ENCODE measurements at places on chromosomes 6 and 20.
A peak's percentile ranks its signal among the peaks of the same experiment; 100 is the strongest.

GRCh38 chr20:23152308-23152892 is 66.3 kb upstream of the CD93 start:
- DNase-seq, result no peak

- no peak for DNase-seq
Observed at GRCh38 chr6:13814938-13815575, 700 bp upstream of the MCUR1 start.

GRCh38 chr6:124927806-124928205 is 34.4 kb upstream of the RNF217 start:
- no peak for DNase-seq

- DNase-seq, result no peak
Observed at GRCh38 chr20:24662322-24662721, 192.9 kb downstream of the SYNDIG1 start.

DNA sequence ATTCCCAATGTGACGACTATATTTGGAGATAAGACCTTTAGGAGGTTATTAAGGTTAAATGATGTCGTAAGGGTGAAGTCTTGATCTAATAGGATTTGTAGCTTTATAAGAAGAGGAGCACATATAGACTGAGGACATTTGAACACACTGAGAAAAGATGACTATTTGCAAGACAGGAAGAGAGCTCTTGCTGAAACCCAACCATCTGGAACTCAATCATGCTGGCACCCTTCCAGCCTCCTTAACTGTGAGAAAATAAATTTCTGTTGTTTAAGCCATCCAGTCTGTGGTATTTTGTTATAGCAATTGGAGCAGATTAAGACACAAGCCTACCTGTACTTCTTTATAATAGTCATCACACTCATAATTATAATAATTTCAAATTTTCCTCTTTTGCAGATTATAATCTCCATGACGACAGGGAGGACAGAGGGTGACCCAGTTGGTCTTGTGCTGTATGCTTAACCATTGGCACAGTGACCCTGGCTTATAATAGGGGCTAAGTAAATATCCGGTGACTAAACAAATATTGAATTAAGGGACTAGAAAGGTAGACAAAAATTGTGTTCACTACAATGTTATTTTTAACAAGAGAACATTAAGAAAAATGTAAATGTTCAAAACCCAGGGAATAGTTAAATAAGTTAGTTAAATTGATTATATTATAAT is 206.4 kb upstream of the HDDC2 start:
- DNase-seq, result no peak

GRCh38 chr6:27592481-27593199 is 119.7 kb upstream of the ZNF184 start:
- no peak for DNase-seq

DNA sequence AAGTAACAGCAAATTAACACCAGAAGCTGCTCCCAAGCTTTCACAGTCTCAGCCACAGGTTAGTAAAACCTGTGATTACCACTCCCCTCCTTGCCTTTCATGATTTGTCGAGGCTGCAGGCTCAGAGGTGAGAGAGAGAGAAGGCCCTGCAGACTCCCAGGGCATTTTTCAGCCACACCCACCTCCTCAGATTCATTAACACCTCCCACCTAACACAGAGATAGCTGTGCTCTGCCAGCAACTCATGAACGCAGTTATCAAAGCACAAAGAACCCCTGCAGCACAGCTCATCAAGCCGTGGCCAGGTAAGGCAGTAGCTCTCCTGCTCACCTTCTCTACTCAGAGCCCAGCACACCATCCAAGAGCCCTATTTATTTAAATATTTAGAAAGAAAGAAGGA is 27.1 kb downstream of the F13A1 start:
- no peak for DNase-seq

DNA sequence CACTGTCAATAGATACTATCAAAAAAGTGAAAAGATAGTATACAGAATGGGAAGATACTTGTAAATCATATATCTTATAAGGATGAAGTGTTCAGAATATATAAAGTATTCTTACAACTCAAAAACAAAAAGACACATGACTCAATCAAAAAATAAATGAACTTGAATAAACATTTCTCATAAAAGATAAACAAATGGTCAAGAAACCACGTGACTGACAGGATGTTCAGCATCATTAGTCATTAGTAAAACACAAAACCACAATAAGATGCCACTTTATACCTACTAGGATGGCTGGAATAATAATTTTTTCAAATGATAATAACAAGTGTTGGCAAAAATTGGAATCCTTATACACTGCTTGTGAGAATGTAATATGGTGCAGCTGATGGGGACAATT is 729.1 kb upstream of the HS3ST5 start:
- DNase-seq, result no peak

- no peak for DNase-seq
Observed at GRCh38 chr6:19838442-19839236, 1.5 kb downstream of the ID4 start.

GRCh38 chr6:106530502-106530901 is 98.8 kb downstream of the RTN4IP1 start:
- no peak for DNase-seq

DNA sequence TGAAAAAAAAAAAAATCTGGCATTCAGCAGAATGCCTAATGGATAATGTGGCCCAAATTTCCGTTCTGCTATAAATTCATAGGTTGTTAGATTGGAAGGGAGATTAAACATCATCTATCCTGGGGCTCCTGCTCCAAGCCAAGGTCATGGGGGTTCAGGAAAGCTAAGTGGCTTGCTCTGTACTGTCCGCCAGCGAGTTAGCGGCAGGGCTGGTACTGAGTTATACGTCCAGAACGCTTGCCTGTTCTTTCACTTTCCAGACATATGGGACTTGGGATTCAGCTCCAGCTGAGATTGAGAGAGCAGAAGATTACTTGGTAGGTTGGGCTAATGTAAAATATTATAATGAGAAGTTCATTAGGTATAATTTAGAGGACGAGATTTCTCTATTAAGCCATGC is 858 bp downstream of the RWDD1 start:
- DNase-seq, result no peak

DNA sequence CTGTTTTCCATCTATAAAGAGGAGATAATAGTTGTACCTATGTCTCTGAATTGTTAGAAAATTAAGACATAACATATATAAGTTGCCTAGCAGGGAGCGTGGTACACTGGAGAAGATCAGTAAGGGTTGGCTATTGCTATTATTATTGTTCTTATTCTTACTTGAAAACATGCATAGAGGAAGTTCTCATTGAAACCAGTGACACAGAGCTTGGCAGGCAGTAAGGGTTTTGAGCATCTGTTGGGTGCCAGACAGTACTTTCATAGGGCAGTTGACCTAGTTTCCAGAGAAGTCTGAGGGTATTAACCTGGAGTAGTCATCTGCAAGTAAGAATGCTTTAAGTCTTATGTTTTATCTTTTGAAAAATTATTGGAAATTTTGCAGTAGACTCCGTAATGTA is 13.3 kb upstream of the SGK1 start:
- DNase-seq, result no peak

- no peak for DNase-seq
Observed at GRCh38 chr6:15405129-15406068, 159.5 kb downstream of the JARID2 start.

- no peak for DNase-seq
Observed at GRCh38 chr20:21504323-21504722, 9.5 kb downstream of the NKX2-2 start.

DNA sequence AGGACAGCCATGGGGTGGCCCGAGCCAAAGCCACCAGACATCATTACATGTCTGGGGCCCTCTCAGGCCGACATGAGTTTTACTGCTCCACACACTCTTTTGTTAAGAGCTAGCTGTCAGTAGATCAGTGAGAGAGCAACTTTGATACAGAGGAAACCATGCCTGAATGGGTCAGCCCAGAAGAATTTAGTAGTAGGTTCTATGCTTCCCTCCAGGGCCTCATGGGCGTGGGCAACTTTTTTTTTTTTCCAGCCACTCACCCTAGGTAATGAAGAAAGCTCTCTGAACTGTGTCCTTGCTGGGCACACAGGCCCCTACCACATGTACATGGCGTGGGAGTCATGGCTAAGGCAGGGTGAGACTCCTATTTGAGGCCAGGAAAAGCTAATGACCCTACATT is 38.8 kb downstream of the HLA-F start:
- DNase-seq, result no peak

- no peak for DNase-seq
Observed at GRCh38 chr6:169530752-169531123, 171.1 kb downstream of the WDR27 start.

DNA sequence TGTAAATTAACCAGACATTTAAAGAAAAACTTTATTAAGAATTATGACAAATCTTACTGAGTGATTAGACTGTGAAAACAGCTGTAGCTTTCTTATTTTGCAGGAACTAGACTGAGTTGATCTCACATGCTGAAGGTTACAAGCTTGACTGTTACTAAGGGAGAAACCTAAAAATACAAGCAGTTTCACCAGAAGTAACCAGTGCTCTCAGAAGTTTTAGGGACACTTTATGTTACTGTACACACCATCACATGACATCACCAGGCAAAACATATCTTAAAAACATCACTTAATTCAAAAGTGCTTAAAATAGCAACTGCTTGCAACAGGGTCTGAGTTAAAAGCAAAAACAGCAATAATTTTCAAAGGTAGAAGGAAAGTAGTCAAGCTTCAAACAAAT is 5.4 kb downstream of the FBXO30 start:
- DNase-seq, result no peak

DNA sequence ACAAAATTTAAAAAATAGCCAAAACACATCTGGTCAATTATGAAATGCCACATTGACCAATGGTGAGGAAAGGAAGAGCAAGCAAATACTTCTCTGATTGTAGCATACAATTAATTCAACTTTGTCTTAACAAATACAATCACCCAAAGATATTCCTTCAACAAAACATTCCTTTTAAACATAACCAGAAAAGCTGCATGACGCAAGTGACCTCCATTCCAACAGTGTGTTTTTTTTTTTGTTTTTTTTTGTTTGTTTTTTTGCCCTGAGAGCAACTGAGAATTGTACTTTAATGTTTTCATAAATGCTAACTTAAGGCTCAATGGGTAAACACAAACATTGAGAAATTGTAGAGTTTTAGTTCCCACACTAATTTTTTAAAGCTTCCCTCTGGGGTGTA is 184.4 kb downstream of the PTPRK start:
- DNase-seq, result no peak

- DNase-seq, result no peak
Observed at GRCh38 chr6:6405997-6406714, 85.7 kb upstream of the F13A1 start.

GRCh38 chr20:21920211-21920610 is 214.7 kb downstream of the PAX1 start:
- DNase-seq, result no peak

GRCh38 chr6:13011612-13012146 is 295.1 kb downstream of the PHACTR1 start:
- DNase-seq, result no peak

- DNase-seq, result peak; percentile 24
Observed at GRCh38 chr20:23048283-23049200, 930 bp downstream of the THBD start.

DNA sequence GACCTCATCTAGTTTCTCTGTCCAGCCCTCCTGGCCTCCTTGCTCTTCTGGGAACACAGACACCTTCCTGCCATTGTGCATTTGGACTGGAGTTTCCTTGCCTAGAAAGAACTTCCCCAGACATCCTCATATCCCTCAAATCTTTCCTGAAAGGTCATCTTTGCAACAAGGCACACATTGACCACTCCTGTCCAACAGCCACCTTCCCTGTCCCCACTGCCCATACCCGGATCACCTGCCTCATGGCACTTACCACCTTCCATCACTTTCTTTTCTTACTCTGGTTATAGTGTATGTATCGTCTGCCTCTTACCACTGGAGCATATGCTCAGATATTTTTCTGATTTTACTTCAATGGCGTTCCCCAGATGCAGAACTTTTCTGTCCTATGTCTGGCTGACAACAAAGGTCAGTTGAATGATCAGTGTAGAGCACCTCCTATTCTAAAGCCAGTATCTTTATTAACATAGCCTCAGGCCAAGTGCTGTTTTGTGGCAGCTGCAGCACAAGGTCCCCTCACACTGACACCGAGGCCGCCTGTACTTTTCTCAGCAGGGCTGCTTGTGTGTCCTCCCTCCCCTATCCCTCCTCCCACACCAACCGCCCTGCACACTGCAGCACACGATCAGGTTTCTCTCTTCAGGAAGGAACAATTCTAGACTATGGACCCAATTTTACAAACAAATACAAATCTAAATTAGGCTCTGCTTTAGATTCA is 4.1 kb downstream of the HLA-C start:
- no peak for DNase-seq

DNA sequence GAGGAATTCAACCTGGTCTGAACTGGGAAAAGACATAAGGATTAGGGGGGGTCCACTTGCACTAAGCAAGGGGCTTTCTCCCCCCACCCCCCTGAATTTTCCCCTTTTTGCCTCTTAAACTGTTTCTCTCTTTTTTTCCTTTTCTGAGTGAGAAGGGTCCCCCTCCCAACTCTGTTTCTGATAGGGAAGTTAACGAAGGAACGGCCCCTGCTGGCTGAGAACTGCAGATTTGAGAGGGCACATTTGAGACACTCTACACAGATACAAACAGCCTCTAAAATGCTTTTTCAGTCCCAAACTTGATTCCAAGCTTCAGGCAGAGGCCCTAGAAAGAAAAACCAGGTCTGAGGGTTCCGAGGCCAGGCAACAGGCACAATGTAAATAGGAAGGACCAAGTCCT is 91.7 kb downstream of the JARID2 start:
- DNase-seq, result no peak

- no peak for DNase-seq
Observed at GRCh38 chr20:64047046-64047389, 2.4 kb downstream of the SOX18 start.

DNA sequence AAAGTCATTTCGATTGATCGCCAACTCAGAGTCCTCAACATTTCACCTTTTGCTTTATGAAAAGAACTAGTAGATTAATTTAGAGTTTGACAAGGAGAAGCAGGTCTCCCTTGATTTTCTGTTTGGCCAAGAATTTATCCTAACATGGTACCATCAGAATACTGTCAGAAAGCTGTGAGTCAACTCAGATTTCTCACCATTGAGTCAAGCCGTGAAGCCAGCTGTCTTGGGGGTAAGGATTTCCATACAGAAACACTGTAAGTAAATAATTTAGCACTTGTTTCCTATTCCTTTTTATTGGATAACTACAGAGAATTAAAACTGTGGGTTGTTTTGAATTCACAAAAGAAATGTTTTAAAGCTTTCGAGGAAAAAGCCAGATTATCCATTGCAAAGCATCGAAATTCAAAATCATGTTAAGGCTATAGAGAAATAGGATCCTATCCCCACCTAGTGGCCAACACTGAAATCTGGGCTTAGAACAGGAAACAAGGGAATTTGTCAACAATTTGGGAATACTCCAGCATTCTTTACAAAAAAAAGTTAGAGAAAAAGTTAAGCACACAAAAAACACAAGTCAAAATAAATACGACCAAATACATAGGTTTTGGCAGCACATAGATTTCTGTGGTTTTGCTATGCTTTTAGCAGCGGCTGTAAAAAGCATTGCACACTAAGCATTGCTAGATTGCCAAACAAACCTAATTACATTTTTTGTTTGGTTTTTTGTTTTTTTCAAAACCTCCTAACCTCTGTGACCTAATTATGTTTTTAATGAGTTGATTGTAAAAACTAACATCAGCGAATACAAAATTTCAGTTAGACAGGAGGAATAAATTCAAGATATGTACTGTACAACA is 44.2 kb downstream of the COL11A2 start:
- DNase-seq, result no peak

- no peak for DNase-seq
Observed at GRCh38 chr20:2042400-2042799, 48.5 kb upstream of the PDYN start.

Data from stimulated activated CD4-positive, alpha-beta T cell treated with anti-CD3 and anti-CD28 coated beads, Interleukin-4, amount 100 ng/mL, for 48 hours (primary cell).